Psoas muscle (tissue), 8 donors: ENCODE measurements at places on chromosomes 1 and 21.

DNA sequence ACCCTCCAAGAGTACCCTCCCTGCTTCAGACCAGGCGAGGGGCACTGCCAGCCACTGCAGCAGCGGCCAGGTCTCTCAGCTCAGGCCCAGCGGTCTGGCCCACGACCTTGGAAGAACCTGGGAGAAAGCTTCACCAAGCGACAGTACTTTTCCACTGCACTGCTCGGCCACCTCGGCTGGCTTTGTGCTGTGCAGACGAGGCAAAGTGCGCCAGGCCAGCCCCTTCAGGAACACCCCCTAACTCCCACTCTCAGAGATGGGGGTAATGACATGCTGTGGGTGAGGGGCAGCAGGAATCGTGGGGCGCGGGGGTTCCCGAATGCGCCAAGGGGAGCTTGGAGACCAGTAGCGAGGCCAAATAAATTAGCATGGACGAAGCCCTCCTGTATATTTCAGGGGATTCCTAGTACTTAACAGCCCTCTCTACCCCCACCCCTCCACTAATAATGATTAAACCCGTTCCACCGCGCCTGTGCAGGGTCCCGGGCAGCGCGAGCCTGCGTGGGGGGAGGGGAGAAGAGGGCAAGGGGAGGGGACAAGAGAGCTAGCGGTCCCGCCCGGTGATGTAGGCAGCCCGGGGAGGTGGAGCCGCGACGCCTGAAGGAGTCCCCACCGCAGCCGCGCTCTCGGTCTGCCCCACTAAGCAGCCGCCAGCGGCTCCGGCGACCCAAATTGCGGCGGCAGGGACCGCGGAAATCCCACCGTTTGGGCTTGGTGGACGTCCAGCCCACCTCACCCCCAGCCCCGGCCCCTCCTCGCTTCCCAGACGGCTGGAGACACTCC, at the start of gene FAM43B:
FAM43B (plus strand) TSS at position 629 of the 783 bp plus-strand sequence. CDS start 401 bp downstream, outside the sequence.
- DNase-seq: peak; percentile 83

DNA sequence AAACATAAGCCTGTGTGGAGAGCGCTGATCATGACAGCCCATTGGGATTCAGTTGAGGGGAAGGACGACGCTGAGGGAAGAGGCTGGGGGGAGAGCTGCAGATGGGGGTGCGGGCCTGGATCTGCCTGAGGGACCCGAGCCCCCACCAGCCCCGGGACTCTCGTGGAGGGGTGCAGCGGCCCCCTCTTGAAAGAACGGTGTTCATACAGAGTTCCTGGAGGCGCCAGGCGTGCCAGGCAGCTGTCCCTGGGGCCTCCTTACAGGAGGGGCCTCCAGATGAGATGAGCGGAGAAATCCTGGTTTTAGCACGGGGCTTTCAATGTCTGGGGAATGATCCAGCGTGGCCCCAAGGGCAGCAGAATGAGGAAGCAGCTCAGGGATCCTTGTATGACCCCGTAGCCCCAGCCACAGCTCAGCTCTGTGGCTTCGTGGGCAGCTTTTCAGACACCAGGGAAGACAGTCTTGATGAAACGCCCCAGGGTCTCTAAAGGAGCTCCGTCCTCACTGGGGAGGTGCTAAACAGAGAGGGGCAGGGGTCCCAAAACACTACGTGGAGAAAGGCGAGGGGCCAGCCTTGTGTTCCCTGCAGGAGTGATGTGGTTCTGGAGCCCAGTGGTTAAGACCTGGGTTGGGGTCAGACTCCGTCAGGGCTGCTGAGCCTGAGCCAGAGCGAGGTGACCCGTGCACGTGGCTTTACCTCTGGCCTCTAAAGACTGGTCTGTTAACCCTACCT, 7.2 kb upstream of the DSCAM start:
- DNase-seq: no peak

DNA sequence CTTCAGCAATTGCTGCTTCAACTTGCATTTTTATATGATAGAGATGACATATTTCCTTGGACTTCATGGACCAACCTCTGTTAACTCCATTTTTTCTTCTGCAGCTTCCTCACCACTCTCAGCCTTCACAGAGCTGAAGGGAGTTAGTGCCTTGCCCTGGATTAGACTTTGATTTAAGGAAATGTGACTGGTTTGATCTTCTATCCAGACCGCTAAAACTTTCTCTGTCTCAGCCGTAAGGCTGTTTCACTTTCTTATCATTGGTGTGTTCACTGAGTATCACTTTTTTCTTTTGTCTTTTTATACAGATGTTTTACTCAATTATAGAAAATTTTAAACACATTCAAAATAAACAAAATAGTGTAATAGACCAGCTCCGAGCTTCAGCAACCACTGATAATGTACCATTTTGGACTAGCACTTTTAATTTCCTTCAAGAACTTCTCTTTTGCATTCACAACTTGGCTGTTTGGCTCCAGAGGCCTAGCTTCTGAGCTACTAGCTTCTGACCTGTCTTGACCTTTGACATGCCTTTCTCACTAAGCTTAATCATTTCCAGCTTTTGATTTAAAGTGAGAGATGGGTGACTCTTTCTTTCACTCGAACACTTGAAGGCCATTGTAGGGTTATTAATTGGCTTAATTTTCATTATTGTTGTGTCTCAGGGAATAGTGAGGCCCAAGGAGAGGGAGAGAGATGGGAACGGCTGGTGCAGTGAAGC, 9.3 kb downstream of the NEK7 start:
- DNase-seq: no peak

GRCh38 chr1:201791779-201792173, 37.2 kb upstream of the IPO9 start:
- DNase-seq: no peak

DNA sequence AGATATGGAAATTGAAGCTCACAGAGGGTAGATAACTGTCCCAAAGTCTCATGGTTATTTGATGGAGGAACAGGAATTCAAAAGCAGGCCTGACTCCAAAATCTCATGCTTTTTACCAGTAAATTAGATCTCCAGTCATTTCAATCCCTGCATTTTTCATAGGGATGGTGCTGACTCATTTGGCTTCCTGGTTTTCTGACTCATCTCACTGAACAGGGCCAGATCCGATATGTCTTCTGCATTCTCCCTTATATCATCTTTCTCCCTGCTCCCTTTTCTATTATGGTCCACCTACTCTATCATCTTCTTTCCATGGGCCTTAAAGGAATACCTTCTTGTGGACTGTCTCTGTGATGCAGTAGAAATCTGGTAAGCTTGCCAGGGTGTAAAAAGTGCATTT, 187.2 kb downstream of the FGGY start:
- no peak for DNase-seq
